Upper lobe of left lung (tissue), 6 donors: ENCODE measurements at places on chromosomes 1 and 21.

DNA sequence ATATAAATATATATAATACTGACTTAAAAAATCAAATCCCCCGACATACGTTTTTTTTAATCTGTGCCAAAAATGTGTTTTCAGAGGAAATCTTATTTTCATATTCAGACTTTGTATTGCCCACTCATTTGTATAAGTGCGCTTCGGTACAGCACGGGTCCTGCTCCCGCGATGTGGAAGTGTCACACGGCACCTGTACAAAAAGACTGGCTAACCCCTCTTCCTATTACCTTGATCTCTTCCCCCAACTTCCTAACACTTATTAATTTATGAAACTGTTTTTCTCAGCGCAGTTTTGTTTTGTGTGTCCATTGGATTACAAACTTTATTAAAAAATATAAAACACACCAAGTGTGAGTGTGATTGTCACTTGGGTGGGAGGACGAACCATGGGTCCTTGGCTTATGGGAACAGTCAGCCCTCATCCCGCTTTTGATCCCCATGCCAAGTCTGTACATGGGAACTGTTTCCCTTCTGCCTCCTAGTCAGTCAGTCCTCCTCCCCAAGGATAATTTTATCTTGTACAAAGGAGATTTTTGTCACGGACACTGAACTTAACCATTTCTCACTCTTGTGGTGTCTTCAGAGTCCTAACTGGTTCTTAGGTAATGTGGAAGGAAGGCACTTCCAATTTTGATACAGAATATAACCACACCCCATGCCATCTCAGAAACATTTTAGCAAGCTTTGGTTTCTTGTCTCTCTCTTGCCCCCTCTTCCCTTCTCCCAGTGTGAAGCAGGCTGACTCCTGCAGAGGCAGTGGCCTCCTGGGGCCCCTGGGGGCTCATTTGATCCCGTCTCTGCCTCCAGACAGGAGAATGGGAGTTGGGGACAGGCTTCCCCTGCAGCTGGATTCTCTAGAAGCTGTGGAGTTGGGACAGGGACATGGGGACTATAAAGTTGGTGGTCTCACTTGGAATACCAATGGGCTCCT lies 35.5 kb downstream of the ZBTB17 start:
- no peak for DNase-seq

DNA sequence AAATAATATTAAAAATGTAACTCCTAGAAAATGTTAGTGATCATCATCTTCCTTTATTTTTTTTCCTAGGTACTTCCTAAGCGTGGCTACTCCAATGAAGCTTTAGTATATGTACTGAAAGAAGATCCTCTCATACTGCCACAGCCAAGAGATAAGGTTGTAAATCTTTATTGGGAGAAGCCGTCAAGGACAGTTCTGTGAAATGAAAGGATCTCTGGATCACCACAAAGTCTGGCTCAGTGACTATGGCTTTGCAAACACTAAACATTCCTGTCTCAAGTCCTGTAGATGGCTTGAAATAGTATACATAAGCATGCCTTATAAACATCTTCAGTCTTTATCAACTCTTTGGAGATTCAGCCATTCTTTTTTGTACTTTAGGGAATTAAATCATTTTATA lies 61.2 kb upstream of the DPH5 start:
- DNase-seq, result no peak

GRCh38 chr1:175870217-175870616 lies 126.8 kb upstream of the TNR start:
- no peak for DNase-seq

DNA sequence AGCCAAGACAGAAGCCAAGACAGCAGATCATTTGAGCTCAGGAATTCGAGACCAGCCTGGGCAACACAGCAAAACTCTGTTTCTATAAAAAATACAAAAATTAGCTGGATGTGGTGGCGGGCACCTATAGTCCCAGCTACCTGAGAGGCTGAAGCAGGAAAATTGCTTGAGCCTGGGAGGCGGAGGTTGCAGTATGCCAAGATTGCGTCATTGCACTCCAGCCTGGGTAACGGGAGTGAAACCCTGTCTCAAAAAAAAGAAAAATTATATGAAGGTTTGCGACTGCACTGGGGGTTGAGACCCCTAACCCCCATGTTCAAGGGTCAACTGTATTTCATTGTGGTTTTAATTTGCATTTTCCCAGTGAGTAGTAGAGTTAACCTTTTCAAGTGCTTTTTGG lies 16.3 kb downstream of the RNF11 start:
- DNase-seq, result no peak

- DNase-seq, result peak; percentile 96
Observed at GRCh38 chr1:156727926-156728598, at the start of gene METTL25B. TSS of gene METTL25B (plus strand) at chr1:156728469. CDS start at chr1:156729105, 636 bp downstream.

DNA sequence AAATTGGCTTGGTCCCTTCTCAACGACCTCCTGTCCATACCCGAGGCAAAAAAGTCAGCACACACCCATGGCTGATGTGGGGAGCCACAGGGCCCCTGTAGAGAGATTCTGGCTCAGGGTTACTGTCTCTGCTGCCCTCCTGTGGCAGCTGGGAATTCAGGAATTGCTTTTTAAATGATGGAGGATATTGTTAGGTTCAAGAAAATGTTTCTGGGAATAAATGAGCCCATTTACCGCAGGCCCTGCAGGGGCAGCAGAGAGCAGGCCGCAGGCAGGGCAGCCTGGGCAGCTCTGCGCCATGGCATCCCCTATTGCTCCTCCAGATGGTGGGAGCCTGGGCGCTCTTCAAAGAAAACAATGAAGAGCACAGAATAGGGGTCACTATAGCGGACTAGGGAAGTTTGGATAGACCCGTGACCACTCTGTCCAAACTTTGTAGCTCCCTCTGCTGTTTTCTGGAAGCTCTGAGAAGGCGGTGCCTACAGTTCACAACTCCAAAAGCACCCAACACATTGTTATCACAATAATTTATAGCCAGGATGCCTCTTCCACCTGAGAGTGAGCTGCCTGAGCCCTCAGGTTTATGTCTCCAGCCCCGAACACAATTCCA lies 201.1 kb downstream of the BACH1 start:
- peak; percentile 37 for DNase-seq

- DNase-seq, result no peak
Observed at GRCh38 chr1:200780545-200781369, 42.1 kb downstream of the CAMSAP2 start.
